ENCODE measurements at places on chromosomes 5 and 9.

GRCh38 chr5:169873642-169874041 lies 106.7 kb downstream of the INSYN2B start:
- no peak for DNase-seq

DNA sequence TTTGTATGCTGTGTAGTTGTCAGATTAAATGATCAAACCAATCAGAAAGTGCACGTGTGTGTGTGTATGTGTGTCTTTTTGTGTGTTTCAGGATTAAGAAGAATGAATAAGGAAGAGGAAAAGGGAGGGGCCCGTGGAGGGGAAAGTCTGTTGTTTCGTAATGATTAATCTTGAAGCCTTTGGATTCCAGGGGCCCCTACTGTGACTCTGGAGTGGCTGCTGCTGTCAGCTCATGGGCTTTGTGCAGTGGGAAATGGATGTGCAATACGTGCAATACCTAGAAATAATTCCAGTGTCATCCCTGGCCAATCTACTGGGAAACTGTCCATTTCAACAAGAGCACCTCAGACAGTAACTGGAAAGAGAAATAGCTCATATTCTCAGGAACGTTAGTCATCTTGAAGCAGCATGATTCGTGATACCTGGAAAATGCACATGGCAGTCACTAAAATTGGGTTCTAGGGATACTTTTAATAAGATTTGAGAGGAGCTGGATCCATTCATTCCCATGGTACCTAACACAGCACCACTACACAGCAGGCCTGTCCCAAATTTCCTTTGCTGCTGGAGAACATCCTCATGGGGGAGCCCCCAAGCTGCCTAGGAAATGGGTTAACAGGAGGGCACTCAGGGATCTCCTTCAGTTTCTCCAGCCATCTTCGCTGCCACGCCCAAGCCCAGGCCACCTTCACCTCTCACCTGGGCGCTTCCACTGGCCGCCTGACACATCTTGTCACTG lies 186.3 kb downstream of the NR3C1 start:
- no peak for DNase-seq

- DNase-seq = no peak
These were observed 783 bp upstream of the DNAH5 start for GRCh38 chr5:13945271-13945670.

GRCh38 chr9:134127065-134127580 lies 8.8 kb upstream of the WDR5 start:
- DNase-seq = no peak

DNA sequence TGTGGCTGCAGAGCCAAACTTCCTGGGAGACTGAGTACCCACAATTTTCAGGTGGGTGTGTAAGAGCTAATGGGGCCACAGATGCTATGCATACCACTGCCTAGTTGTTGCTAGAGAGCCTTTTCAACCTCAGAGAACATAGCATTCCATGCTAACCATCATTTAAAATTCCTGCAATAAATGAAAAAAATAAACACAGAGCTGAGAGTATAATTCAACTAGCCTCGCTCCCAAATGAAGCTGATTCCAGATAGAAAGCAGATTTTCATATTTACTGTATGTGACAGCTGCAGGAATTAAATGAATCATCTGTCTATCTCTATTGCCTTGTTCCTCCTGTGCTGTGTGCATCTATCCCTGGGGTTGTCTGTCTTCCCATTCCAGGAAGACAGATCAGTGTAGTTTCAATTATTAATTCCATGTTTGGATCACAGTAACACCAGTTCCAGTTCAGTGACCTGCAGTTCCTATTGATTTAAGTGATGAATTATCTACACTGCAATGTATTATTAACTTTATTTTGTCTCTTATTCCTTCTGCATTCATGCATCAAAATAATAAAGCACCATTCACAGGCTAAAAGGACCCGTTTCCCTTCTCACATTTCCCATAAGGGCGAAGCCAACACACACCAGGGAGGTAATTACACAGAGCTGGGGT lies 324.5 kb downstream of the SLIT3 start:
- DNase-seq = no peak

GRCh38 chr9:119370816-119371215 lies 1.6 kb upstream of the BRINP1 start:
- peak; percentile 23 for DNase-seq

- DNase-seq = no peak
These were observed 35.0 kb downstream of the NACC2 start for GRCh38 chr9:136059851-136060670.

GRCh38 chr5:6436715-6437331 lies 11.8 kb upstream of the UBE2QL1 start:
- no peak for DNase-seq

- no peak for DNase-seq
These were observed 9.0 kb downstream of the CCDC69 start for GRCh38 chr5:151214614-151215545.

DNA sequence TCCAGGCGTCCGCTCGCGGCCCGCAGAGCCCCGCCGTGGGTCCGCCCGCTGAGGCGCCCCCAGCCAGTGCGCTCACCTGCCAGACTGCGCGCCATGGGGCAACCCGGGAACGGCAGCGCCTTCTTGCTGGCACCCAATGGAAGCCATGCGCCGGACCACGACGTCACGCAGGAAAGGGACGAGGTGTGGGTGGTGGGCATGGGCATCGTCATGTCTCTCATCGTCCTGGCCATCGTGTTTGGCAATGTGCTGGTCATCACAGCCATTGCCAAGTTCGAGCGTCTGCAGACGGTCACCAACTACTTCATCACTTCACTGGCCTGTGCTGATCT lies 294 bp downstream of the ADRB2 start:
- no peak for DNase-seq

DNA sequence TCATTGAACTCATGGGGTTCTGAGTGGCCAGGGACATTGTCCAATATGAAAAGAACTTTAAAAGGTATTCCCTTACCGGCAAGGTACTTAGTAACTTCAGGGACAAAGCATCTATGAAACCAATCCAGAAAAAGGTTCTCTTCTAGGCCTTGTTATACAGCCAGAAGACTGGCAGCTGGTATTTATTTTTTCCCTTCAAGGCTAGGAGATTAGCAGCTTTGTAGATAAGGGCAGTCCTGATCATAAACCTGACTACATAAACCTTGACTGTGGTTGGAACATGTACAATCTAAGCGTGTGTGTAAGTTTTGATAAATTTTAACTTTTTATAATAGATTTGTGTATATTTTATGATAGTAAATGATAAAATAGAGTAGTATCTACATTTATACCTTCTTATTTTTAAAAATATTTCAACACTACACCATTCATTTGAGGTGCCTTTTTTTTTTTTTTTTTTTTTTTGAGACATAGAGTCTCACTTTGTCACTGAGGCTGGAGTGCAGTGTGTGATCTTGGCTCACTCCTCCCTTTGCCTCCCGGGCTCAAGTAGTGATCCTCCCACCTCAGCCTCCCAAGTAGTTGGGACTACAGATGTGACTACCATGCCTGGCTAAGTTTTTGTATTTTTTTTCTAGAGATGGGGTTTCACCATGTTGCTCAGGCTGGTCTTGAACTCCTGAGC lies 24.5 kb downstream of the RANBP17 start:
- DNase-seq = no peak

DNA sequence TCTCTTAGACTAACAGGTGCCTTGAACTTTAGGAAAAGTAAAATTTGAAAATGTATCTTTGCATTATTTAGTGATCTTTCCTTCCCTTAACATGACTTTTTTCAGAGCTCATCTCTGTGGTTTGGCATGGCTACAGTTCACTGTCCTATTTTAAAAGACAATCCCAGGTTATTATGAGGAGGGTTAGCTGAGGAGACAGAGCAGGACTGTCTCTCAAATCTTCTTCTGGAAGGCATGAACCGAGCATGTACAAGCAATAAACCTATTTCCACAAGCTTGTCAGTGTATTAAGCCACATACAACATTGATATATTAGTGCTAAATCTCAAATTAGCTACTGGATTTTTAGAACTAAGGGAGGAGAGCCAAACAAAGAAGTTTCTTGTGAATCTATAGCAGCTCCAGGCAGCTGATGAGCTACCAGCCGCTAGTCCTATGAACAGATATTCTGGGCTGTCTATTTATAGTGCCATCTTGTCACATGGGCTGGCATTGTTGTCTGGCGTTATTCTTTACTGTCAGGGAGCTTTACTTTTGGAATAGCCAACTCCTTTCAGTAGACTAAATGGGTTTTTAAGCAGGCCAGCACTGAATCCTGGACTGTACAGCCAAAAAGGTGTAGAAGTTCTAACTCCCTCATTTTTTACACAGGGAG lies 171.2 kb upstream of the ACTBL2 start:
- DNase-seq = peak; percentile 84

GRCh38 chr5:53041071-53041692 lies 52.0 kb downstream of the ITGA2 start:
- DNase-seq = no peak

GRCh38 chr9:126925876-126926275 lies 11.3 kb downstream of the RALGPS1 start:
- DNase-seq = no peak

- DNase-seq = no peak
These were observed 138.5 kb downstream of the AOPEP start for GRCh38 chr9:94864862-94865509.

- DNase-seq = peak; percentile 21
These were observed 189.0 kb downstream of the PALM2AKAP2 start for GRCh38 chr9:109969011-109969410.

- no peak for DNase-seq
These were observed 58.6 kb upstream of the LIFR start for GRCh38 chr5:38615042-38615441.

DNA sequence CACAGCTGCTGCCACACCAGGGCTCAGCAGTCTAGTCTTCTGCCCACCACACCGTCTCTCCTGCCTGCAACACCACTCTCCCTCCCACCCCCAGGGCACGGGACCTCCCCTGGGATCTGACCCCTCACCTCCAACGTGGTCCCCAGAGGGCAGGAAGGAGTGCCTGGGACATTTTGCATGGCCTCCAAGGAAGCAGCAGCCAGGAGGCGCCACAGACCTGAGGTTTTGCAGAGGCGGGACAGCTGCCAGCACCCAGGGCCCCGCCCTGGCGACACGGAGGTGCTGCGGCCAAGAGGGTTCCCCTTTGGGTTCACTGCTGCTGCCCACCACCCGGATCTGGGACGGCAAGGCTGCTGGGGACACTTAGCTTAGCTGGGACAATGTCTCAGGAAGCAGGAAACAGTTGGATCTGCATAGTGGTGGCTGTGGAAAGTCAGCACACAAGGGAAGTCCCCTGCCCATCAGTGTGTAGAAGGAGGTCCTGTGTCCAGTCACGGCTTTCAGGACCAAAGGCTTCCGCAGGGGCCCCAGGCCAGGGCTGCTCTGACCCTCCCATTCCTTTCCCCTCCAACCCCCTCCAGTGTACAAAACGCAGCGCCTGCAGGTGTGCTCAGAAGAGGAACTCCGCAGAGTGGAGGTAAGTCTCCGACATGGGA lies 13.8 kb downstream of the PROP1 start:
- peak; percentile 42 for DNase-seq

DNA sequence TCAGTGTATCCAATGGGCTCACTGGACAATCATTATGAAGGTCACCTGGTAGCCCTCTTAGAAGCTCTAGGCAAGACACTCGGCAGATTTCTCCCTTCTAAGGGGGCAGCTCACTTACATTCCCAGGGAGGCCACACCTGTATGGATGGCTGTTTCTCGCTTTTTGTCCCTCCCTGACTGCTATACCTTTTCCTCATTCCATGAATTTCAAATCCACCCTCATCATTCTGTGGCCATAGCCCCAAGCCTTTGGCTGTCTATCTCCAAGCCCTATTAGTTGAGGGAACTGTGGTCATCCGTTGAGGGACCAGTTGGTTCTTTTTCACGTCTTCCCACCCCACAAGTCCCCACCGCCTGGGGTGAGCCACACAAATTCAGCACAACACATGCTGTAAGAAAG lies 85.0 kb upstream of the RARS1 start:
- DNase-seq = no peak

DNA sequence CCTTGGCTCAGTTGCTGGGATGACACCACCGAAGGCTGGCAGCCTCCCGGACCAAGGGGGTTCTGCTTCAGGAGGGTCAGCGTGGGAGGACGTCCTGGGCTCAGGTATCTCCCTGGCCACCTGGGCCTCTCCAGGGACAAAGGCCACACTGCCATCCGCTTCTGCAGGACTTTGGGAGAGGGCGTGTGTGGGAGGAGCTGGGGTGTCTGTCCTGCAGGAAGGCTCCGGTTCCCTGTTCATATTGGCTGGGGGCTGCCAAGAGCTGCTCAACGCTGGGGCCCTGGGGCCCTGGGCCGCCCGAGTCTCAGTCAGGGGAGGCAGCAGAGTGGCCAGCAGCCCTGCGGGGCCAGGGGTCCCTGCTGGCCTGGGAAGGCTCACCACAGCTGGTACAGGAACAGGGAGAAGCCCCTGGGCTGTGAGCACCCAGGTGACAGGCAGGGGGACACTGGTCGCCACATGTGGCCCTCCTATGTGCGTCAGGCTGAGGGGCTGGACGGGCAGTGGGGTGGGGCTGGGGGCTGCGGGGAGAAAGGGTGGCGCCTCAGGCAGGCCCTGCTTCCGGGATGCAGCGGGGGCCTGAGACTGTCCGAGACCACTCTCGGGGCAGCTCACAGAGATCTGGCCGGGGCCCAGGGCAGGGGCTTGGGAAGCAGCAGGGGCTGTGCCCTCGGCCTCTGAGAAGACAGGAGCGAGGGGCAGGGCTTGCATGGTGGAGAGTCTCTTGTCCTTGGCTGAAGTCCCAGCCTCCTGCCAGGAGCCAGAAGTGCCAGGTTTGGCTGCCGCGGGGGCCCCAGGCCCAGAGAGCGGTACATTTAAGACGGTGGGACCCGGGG lies 4.9 kb upstream of the CARD9 start:
- no peak for DNase-seq

DNA sequence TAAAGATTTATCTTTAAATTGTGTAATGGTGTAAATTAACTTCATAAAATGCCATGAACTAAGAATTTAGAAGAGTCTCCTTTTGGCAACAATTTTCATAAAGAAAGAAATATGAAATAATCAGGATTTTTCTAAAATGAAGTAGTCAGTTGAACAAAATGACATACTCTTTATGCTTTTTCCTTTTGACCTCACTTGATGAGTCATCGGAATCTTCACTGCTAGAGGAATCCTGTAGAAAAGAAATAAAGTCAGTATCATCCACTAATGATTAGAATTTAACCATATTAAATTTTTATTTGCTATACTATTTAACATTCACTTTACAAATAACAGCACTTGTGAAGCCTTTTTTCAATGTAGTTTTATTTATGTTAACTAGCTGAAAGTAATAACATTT lies 26.1 kb downstream of the CHD1 start:
- peak; percentile 21 for DNase-seq

DNA sequence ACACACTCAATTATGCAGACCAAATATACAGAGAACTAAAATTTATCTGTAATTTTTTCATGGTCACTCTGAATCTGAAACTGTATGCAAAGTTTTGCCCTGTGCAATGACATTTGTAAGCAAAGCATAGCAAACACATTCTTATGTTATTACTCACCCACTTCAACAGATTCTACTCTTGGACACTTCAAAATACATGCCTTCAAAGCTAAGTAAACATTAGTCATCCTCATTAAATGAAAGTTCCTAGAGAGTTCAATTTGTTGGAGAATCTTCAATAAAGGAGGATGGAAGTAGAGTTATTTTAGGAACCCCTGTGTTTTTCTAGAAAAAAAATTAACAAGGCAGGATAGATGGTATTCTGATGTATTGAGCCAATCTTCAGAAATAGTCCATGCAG lies 639.7 kb upstream of the C9orf72 start:
- DNase-seq = no peak

Data from SK-MEL-5 (cell line).